NCI-H446 treated with DMSO at 0.1 percent for 48 hours (cell line): ENCODE measurements at places on chromosomes 11 and 22.

GRCh38 chr11:130606178-130606577 lies 157.7 kb downstream of the ADAMTS15 start:
- DNase-seq = no peak

DNA sequence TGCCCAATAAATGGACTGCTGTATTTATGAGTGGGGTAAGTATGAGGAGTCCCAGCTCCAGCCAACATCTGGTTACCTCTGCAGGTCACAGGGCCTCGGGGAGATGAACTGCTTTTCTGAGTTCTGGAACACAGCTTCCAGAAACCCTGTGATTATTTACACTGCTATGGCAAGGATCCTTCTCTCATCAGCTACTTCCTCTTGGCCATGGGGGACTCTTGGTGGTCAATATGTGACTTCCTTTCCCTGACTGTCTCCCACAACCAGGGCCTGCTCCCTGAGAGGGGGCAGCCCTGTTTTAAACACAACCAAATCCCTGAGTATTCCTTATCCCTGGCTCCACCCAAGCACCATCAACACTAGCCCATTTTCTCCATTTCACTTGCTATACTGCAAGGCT lies 10.0 kb downstream of the RHOG start:
- no peak for DNase-seq

DNA sequence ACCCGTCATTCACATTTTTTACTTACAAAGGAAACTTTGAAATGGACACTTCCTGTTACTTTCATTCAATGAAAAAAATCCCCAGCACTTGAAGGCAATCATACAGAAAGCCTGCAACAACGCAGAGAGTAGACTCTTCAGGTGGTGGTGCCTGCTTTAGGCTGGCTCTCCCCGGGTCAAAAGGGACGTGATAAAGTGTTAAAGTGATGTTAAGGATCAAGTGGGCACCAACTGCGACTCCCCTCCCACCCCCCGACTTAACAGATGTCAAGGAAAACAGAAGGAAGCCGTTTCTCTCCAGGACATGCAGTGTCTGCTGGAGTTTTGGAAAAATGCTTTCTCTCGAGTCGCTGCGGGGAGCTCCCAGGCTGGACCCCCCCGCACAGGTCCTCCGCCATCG lies 414 bp upstream of the PNPLA3 start:
- DNase-seq = no peak

- DNase-seq = no peak
Measured at GRCh38 chr22:30770716-30771115, 76.0 kb downstream of the OSBP2 start.

GRCh38 chr22:17268501-17269223 lies 49.4 kb upstream of the ADA2 start:
- no peak for DNase-seq

DNA sequence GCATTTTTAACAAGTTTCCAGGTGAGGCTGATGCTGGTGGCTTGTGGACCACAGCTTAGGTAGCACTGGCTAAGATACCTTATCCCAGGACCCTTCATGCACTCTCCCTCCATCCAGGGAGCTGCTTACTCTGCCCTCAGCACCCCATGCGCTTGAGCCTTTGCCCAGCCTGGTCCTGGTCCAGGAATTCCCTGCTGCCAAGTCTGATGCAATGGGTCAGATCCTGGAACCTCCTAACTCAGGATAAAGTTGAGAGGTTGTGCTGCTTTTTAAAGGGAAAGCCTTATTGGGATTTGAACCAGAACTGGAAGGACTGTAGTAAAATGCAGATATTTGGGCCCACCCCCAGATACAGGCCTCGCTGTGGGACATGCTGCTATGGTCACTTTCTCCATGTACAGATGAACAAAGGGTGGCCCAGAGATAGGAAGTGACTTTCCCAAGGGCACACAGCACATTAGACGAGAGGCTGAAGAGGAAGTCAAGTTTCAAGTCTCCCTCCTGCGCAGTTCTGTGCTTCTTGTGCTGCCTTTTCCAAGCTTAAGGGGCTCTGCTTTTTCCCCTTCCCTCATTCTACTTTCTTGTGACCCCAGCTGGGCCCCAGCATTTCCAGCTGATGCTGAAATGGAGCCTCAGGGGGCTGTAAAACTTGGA lies 824 bp upstream of the LGALS12 start:
- no peak for DNase-seq

DNA sequence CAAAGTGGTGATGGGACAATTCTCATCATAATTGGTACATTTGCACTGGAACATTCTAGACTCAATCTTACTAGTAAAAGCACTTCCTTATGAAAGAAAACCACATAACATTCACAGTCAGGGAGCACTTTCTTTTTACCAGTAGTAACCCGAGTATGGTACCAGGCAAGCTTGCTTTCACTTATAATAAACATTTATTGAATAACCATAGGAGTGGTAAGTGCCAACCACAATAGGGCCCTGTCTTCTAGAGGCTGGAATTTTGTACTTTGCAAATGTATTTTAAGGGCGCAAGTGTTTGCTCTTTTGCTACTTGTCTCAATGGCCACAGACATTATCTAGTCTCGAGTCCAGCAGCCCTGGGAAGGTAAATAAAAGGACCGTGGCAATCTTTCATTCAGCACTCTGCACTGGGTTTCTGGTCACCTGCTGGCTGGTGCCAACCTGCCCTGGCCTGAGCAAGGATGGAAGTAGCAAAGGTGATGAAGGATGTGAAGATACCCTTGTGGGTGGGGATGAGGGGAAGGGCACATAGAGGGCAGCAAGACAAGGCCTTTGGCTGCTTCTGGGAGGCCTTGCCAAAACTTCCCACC lies 24.2 kb downstream of the C22orf31 start:
- DNase-seq = no peak

DNA sequence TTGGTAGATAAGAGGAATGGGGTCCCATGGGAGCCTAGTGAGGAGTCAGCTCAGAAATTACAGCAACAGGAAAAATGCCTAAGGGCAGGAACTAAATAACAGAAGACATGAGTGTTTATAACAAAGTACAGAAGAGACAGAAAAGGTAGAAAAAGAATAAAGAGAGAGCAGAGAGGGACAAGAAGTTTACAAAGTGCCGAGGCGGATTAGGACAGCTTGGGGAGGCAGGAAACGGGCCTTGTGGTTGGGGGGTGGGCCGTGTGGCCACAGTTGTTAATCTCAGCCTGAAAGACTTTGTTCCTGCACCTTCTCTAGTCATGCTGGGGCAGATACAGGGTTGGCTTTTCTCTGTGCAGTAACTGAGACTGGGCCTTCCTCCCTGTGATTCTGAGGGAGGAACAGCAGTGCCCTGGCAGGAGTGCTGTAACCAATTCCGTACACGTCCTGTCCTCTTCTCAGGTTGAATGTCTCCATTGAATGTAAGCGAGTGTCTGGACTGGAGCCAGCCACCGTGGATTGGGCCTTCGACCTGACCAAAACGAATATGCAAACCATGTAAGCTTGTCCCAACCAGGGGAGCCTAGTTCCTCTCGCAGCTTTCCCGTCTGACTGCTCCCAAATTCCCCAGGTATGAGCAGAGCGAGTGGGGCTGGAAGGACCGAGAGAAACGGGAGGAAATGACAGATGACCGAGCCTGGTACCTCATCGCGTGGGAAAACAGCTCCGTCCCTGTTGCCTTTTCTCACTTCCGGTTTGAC lies 13.2 kb downstream of the NAA40 start:
- no peak for DNase-seq

DNA sequence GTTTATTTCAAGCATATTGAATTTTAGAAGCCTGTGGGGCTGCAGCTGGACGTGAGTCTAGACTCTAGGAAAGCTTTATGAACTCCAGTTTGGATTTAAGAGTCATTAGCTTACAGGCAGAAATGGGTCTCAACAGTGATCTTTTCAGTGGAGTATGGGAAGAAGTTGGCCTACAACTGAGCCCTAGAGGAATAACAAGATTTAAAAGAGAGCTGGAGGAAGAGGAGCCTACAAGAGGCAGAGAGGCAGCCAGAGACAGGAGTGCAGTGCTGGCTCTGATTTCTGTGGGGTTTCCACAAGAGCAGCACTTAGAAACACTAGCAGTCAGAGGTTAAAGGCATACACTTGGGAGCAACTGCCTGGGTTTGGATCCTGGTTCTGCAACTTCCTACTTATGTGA lies 17.9 kb downstream of the APOL5 start:
- no peak for DNase-seq

GRCh38 chr22:22787786-22788459 lies 99.7 kb upstream of the IGLL5 start:
- DNase-seq = no peak

DNA sequence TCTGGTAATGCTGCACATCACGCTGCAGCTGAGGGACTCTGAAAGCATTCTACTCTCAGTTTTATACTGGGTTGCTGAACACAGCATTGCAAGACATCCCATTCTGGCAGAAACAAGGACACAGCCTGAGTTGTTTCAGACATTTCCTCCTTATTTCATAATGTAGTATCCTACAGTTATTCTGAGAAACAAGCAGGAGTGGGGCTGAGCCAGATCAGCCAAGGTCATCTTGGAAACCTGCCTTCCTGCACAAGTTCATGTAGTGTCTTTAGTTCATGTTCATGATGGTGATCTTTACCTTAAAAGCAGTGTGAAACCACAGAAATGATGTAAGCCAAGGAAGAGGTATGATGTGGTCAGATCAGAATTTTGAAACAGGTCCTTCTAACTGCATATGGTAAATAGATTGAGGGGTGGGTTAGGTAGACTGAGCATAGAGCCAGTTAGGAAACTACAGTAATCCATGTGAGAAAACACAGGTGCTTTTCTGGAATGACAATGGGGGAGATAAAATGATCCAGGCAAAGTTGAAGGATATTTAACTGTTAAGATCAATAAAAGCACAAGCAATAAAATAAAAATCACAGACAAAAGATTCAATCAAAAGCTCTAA lies 1686.8 kb downstream of the LRRC4C start:
- DNase-seq = no peak

DNA sequence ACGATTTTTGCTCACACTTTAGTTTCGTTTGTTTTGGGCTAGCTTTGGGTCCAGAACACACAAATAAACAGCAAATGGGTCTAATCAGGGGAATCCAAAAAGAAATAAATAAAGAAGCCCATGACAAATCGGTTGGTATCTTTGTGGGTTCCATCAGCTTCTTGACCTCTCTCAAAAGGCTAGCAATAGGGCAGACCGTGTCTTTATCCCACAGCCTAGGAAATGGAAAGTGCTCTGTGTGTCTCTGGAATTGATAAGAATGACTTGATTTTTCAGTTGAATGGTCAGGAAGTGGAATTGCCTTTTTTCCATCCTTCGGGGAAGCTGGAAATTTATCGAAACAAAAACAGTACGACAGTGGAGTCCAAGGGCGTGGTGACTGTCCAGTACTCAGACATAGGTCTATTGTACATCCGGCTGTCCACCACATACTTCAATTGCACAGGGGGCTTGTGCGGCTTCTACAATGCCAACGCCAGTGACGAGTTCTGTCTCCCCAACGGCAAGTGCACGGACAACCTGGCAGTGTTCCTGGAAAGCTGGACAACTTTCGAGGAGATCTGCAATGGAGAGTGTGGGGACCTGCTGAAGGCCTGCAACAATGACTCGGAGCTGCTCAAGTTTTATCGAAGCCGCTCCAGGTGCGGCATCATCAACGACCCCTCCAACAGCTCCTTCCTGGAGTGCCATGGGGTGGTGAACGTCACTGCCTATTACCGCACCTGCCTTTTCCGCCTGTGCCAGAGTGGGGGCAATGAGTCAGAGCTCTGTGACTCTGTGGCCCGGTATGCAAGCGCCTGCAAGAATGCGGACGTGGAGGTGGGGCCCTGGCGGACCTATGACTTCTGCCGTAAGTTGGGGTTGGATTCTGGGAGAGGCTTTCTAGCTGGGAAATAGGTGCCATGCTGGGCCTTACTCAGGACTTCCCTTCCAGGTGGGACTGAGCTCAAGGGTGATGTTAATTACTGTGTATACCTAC lies 28.6 kb downstream of the TECTA start:
- no peak for DNase-seq

- DNase-seq = no peak
Measured at GRCh38 chr11:19920982-19921381, 208.3 kb downstream of the NAV2 start.

GRCh38 chr11:90134478-90135003 lies at the start of gene NAALAD2:
Gene NAALAD2, plus strand, starts transcription at chr11:90134663. Its CDS starts 96 bp downstream, at chr11:90134759.
- no peak for DNase-seq

DNA sequence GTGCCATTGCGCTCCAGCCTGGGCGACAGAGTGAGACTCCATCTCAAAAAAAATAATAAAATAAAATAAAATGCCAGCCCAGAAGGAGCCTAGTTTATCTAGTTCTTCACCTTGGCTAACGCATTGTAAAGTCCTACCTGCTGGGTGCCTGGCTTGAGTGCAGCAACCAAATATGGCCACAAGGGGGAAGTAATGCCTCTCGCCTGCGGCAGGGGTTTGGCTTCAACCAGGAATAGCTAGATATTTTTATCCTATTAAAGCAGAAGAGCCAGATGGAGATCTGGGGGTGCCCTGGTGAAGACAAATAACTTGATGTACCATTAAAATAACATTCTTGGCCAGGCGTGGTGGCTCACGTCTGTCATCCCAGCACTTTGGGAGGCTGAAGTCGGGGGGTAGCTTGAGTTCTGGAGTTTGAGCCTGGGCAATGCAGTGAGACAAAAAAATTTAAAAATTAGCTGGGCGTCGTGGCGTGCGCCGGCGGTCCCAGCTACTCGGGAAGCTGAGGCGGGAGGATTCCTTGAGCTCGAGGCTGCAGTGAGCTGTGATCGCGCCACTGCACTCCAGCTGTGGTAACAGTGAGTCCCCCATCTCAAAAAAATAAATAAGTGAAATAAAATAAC lies 20.6 kb upstream of the PLEKHB1 start:
- peak; percentile 46 for DNase-seq

- DNase-seq = no peak
Measured at GRCh38 chr22:22691055-22691454, 46.6 kb downstream of the GGTLC2 start.

- DNase-seq = no peak
Measured at GRCh38 chr11:111457731-111458368, 54.3 kb downstream of the BTG4 start.

DNA sequence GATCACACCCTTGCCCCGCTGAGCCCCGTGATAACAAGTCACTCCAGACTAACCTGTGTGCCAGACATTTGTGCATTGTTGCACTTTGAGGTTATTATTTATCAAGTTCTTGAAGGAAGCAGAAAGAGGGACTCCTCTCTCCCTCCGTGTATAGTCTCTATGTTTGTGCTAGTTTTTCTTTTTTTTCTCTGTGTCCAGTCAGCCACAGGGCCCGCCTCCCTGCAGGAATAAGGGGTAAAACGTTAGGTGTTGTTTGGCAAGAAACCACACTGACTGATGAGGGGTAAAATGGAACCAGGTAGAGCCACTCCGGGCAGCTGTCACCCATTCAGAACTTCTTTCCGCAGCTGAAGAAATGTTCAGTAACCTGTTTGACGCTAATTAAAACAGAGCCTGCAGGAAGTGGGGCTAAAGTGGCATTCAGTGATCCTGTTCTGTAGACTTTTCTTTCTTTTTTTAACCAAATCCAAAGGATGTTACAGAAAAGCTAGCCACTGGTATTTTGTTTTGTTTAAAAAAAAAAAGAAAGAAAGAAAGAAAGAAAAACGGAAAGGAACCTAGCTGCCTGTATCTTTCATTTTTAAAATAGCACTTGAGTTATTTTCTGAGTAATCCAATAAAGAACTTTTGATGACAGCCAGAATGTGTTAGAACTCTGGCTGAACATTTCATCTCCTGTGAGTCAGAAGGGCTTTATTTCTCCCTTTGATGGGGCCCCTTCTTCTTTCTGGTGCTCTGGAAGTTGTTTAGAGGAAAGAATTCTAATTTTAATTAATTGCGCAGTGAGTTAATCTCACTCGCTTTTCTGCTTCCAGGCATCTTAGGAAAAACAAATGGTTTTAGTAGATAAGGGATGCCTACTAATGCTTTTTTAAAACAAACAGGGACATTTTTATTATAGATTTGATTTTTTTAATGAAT lies 58.2 kb downstream of the COMMD9 start:
- no peak for DNase-seq

GRCh38 chr11:44750551-44751465 lies 24.0 kb downstream of the TSPAN18 start:
- peak; percentile 90 for DNase-seq

- DNase-seq = no peak
Measured at GRCh38 chr11:2576111-2576510, 123.7 kb downstream of the KCNQ1OT1 start.
